Right renal pelvis (tissue), 4 donors: ENCODE measurements at places on chromosomes 13 and 19. TPM values are rescaled to one million over a fixed set of nuclear protein-coding genes. Genes with fewer than 3 reads are reported as not detected.

DNA sequence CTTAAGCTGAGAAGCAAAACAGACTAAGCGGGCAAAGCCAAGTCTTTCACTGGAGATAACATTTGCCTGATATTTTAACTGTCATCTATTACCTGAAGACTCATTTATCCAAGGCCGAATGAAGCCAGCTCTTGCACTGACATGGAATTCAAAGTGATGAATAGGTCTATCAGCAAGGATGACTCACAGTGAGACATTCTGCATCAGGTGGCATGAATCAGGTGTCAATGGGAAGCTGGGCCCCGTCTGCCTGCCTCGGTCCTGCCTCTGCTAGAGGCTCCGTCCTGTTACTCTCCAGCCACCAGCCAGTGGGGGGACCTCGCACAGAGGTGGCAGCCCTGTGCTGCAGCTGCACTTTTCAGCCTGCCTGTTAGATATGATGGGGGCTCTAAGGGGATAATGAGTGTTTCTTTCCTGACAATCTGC lies 23.5 kb downstream of the STARD13 start:
- no peak for DNase-seq

DNA sequence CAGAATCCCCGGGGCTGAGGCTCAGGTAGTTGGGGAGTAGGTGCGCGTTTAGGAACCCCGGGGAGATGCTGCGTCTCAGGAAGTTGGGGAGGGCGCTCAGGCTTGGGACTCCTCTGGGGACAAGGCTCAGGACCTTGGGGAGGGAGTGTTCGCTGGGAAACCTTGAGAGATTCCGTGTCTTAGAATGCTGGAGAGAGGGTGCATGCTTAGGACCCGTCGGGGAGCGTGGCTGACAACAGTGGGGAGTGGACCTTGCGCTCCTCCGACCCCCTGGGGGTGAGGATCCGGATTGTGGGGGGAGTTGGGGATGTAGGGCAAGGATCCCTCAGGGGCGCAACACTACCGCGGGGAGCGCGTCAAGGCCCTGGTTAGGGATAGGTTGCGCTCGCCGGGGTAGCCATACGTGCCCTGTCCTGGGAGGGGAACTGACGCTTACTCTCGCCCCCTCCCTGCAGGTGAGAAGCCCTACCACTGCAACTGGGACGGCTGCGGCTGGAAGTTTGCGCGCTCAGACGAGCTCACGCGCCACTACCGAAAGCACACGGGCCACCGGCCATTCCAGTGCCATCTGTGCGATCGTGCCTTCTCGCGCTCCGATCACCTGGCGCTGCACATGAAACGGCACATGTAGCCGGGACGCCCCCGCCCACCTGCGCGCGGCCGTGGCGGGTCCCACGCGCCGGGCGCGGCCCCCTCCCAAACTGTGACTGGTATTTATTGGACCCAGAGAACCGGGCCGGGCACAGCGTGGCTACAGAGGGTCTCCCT lies 2.0 kb downstream of the KLF2 start:
- no peak for DNase-seq

DNA sequence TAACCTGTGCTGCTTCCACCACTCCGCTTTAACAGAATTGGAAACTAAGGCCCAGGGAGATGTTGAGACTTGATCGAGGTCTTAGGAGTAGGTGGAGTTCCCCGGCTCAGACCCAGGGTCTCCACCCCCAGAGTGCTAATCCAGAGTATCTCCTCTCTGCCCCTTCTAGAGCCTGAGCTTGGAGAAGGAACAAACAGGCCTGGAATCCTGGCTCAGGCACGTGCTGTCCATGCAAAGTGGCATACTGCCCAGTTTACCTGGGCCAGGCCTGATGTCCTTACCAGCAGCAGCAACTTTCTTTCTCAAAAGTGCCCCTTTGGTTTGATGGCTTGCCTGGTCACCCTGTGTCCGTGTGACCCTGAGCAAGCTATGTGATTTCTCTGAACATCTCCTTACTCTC lies 3.7 kb downstream of the SYNGR4 start:
- DNase-seq, result no peak

The MIA gene
- 0.83 TPM for polyA plus RNA-seq

The RAB4B gene
- polyA plus RNA-seq, result 11.7 TPM
